ENCODE measurements at places on chromosomes 4 and X. TPM values are rescaled to one million over a fixed set of nuclear protein-coding genes. Genes with fewer than 3 reads are reported as not detected.

DNA sequence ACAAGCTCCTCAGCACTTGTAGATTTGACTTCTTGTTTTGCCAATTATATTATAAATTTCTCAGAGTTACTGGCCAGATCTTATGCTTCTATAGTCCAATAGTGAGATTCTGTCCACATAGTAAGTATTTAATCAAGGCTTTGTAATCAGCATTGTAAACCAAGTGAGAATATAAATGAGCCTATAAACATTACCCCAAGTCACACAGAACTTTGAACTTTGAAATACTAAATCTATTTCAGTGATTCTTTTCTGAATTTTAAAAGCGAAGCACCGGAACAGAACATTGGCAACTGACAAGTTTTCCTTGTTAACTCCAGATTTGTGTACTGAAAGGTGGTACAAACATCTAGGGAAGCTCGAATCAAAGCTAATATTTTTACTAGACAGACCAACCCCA lies 37.2 kb downstream of the PPM1K start:
- no peak for DNase-seq

DNA sequence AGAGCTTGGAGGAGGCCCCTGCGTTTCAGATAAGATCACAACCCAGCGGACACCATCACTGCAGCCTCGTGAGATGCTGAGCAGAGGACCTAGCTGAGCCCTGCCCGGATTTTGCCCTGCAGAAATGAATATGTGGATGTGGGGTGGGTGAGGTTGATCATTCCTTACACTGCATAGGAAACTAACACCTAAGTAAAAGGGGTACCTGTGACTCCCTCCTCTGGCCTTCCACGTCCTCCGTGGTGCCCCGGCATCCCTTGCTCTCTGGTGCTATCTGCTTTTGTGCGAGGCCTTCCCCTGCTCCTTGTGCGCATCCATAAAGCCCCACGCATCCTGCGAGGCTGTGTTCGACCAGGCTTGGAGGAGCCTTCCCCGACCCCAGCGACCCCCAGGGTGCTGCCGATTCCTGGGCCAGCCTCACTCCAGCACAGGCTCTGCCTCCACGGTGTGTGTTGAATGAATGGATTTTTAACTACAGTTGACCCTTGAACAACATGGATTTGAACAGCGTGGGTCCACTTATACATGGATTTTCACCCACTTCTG lies 25.6 kb upstream of the GPR78 start:
- DNase-seq = no peak

DNA sequence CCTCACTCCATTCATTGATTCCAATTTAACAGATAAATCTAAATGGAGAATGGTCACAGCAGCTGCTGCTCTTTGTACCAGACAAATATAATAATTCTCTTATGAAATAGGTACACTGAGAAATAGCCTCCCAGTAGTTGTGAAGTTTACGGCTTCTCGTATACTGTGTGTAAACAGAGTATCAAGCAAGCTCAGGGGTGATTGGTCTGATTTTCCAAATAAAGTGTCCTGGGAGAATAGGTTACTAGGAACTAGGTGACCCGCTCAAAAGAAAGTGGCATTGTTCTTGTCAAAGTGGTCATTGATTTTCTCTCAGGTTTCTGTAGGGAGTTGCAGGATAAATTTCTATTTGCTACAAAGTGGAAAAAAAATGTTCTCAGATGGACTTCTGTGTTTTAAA lies 838.2 kb downstream of the RAPGEF2 start:
- no peak for DNase-seq

Gene VGLL1
- total RNA-seq = not detected

Gene BTK
- not detected for total RNA-seq

Gene FGFBP2
- total RNA-seq = not detected

Gene CAMK2D
- total RNA-seq = 32.1 TPM

Gene RNF175
- 0.66 TPM for total RNA-seq

Gene DCAF8L2
- not detected for total RNA-seq
